ENCODE measurements at places on chromosomes 13 and 19.

GRCh38 chr13:93227280-93227877 is 772 bp downstream of the GPC6 start:
- H3K4me1 ChIP-seq = no peaks in the 10 kb centered on the region
- no peak overlapping the region for H3K4me3 ChIP-seq
- no peak overlapping the region for H3K27ac ChIP-seq
- peaks cover 41% of the 10 kb centered on the region for H3K27me3 ChIP-seq

GRCh38 chr13:102197193-102197592 is 204.7 kb downstream of the FGF14 start:
- H3K4me1 ChIP-seq = no peaks in the 10 kb centered on the region
- H3K27me3 ChIP-seq = no peaks in the 10 kb centered on the region
- no peaks in the 10 kb centered on the region for H3K36me3 ChIP-seq
- no peak overlapping the region for H3K27ac ChIP-seq
- no peak for DNase-seq

DNA sequence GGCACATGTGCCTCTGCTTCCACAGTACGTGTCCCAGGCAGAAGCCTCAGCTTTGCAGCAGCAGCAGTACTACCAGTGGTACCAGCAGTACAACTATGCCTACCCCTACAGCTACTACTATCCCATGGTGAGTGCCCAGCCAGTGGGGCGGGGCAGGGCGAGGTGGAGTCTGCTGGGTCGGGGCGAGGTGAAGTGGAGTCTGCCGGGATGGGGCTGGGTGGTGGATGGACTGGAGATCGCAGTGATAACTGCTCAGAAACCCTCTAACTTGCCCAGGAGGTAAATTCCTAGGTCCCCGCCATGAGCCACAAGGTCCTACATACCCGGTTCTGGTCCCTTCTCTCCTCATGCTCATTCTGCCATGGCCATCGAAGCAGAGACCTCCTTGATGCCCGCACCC is 3.6 kb downstream of the LENG8 start:
- no peak overlapping the region for H3K4me3 ChIP-seq
- H3K27ac ChIP-seq = no peak overlapping the region
- H3K36me3 ChIP-seq = peaks cover 61% of the 10 kb centered on the region
- no peak for DNase-seq
- peaks cover 32% of the 10 kb centered on the region for H3K4me1 ChIP-seq
- H3K27me3 ChIP-seq = no peaks in the 10 kb centered on the region

DNA sequence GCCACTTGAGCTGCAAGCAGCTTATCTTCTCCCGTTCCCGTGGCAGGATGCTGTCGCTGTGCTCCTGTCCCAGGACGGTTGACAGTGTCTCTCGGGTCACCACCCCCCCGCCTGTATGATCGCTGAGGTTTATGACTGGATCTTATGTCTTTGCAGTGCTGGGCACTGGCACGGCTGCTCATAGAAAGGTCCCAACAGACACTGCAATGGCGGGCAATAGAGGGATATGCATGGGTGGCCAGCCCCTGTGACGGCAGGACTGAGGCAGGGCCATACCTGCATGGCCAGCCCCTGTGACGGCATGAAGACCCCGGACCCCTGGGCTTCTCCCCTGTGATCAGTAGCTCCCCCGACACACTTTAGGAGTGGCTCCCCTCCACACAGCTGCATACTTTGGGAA is 307.2 kb downstream of the TEX29 start:
- H3K4me1 ChIP-seq = no peaks in the 10 kb centered on the region
- no peaks in the 10 kb centered on the region for H3K36me3 ChIP-seq
- no peak overlapping the region for H3K4me3 ChIP-seq
- no peak overlapping the region for H3K27ac ChIP-seq
- H3K27me3 ChIP-seq = no peaks in the 10 kb centered on the region

- peaks cover 11% of the 10 kb centered on the region for H3K27me3 ChIP-seq
- H3K36me3 ChIP-seq = no peaks in the 10 kb centered on the region
- peaks cover 3% of the 10 kb centered on the region for H3K4me1 ChIP-seq
- DNase-seq = no peak
- H3K4me3 ChIP-seq = no peak overlapping the region
Measured at GRCh38 chr13:27321468-27322431, 51.1 kb downstream of the RASL11A start.
